Mammary epithelial cell (primary cell): ENCODE measurements at places on chromosomes 12 and 14. TPM values are rescaled to one million over a fixed set of nuclear protein-coding genes. Genes with fewer than 3 reads are reported as not detected.

- no peak for DNase-seq
Measured at GRCh38 chr12:111901182-111901581, 59.2 kb downstream of the MAPKAPK5 start.

Gene SCN8A
- polyA plus RNA-seq = 0.50 TPM

- peak; percentile 51 for DNase-seq
Measured at GRCh38 chr12:4274396-4275015, 944 bp downstream of the CCND2 start.

DNA sequence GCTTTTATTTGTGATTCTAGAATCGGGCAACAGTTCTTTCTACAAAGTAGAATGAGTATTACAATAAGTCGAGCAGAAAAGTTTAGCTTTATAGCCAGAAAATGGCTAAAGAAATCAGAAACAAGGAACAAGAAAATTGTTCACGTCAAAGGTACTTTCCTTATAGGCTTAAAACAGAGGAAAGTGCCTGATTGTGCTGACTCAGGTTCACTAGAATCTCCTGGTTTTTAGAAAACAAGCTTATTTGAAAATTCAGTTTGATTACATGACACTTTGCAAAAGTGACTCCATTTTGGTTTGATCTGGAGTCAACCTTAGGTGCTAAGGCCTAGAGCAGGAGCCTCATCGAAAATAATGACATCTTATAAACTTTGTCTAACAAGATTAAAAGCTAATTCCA, 564.7 kb upstream of the FLRT2 start:
- DNase-seq = no peak

GRCh38 chr12:40616383-40616915, 75.8 kb upstream of the CNTN1 start:
- DNase-seq = no peak

- peak; percentile 81 for DNase-seq
Measured at GRCh38 chr14:104865631-104866441, 768 bp downstream of the CEP170B start.

- peak; percentile 92 for DNase-seq
Measured at GRCh38 chr14:100107236-100107635, 42.0 kb downstream of the EVL start.

Gene GYS2
- polyA plus RNA-seq = not detected

DNA sequence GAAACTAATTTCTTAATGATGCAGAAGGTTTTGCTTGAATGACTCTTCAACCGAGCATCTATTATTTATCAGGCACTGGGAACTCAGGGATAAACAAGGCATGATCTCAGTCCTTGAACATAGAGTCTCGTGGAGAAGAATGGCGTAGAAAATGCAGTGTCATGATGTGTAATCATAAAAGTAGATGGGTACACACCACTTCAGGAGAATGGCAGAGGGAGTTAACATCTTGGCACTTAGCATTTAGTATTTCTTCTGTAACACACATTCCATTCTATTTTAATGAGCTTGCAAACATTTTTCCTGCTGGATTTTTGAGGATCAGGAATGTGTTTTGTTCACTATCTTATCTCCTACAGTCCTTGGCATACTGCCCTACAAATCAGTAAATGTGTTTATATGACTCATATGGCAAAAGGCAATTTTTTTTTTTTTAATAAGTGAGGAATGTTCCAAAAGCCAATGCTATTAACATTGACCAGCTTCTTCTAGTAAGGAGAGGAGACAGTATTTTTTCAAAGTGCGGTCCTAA, 3.8 kb downstream of the TXNRD1 start:
- DNase-seq = peak; percentile 89

- no peak for DNase-seq
Measured at GRCh38 chr12:54040148-54040494, 7.3 kb downstream of the HOXC5 start.

DNA sequence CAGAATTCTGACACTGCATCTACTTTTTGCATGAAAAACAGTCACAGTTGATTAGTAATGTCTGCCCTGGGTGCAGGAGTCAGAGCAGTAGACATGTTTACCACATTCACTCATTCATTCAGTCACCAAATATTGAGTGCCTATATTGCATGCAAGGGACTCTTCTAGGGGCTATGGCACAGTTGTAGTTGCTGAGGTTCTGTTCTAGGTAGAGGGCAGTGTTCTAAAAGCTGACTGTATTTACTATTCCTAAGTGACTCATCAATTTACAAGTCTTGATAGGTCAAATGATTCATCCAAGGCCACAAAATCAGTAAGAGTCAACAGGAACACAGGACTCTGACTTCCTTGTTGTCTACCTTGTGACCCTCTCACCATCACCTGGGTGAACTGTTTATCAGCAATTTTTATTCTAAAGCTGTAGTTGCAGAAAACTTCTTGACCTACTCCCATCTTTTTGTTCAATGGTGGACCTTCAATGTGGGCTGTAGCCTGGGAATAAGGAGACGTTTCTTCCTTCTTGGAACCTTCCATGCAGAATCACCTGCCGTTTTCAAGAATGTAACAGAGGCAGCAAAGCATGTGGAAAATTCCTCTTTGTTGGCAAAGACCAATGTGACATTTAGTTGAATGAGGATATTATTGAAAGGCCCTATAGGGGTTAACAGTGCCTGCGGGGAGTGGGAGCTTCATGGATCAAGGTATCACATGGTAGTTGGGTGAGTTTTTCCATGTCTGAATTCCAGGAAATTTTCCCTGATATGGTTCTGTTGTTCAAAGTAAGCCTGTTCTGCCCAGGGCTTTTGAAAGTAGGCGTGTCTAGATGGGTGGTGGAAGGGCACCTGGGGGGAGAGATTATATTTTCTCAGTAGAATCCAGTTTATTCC, 223.2 kb downstream of the KTN1 start:
- DNase-seq = peak; percentile 83

GRCh38 chr12:48454667-48455066, 17.7 kb upstream of the ANP32D start:
- DNase-seq = peak; percentile 19

Gene LRRK2
- 0.42 TPM for polyA plus RNA-seq

Gene ZDHHC22
- not detected for polyA plus RNA-seq

GRCh38 chr14:91555531-91555930, 45.4 kb upstream of the PPP4R3A start:
- DNase-seq = no peak

GRCh38 chr14:80587096-80587724, 354.3 kb downstream of the CEP128 start:
- peak; percentile 49 for DNase-seq

Gene MORN3
- polyA plus RNA-seq = 0.01 TPM

GRCh38 chr12:66393890-66394289, 91.6 kb downstream of the HELB start:
- DNase-seq = no peak

DNA sequence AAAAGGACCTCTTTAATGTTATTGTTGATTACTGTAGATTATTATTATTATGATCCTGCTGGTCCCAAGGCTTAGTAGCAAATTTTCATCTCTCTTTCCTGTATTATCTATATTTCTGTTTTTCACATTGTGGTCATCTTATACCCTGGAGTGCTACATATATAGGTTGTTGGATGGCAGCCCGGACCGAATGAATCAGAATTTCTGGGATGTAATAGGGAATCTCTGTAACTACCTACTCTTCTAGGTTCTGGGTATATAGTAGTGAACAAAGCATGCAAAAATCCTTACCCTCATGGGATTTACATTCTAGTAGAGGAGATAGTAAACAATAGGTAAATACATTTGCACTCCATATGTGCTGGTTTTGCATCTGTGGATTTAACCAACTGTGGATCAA, 31.4 kb downstream of the NUBPL start:
- DNase-seq = no peak

GRCh38 chr12:101671833-101672232, 25.6 kb upstream of the CHPT1 start:
- DNase-seq = no peak

Gene HOXC9
- polyA plus RNA-seq = 2.9 TPM

- peak; percentile 28 for DNase-seq
Measured at GRCh38 chr12:63151623-63152320, 771 bp upstream of the AVPR1A start.

DNA sequence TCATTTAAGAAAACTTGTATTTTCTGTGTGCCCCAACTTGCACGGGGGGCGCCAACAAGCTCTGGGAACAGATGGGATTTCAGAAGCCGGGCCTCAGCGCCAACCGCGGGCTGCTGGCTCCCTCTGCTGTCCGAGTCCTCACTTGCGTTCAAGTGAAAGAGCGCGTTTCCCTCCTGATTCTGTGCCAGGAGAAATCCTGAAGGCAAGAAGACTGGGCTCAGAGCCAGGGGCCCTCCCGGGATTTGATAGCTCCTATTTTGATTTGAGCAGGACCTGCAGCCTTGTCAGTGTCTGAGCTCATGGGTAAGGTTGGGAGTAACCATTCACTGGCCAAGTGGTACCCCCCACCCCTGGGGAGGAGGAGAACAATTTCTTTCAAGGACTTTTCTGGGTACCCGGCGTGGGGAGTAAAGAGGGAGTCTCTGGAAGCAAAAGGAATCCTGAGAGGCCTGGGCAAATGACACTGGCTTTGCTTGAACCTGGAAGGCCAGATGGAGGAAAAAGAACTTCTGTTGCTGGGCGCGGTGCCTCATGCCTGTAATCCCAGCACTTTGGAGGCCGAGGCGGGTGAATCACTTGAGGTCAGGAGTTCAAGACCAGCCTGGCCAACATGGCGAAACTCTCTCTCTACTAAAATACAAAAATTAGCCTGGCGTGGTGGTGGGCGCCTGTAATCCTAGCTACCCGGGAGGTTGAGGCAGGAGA, 179.0 kb upstream of the RGS6 start:
- peak; percentile 68 for DNase-seq

Gene AKAP3
- 0.44 TPM for polyA plus RNA-seq

Gene PPP4R4
- polyA plus RNA-seq = 5.4 TPM
